T-helper 22 cell (primary cell): ENCODE measurements at places on chromosomes 1 and 21.

GRCh38 chr1:10606064-10606463 lies 131.3 kb downstream of the PEX14 start:
- DNase-seq: no peak

GRCh38 chr1:37472281-37472680 lies 2.1 kb upstream of the ZC3H12A start:
- DNase-seq: no peak

- no peak for DNase-seq
Observed at GRCh38 chr1:246969621-246970020, 37.9 kb upstream of the AHCTF1 start.

DNA sequence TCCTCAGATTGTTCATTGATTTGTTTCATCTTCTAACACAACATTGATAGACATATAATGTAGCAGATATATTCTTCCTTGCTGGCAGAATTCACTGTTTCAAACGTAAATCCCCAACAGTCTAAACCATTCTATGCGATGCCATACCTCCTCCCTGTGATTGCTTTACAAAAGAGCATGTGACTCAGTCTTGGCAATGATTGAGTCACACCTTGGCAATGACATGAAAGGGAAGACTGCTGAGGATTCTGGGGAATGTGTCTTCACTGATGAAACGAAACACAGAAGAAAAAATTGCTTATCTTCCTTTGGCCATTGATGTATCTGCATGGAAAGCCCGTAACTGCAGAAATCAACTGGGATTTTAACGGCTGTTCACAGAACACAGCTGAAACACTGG lies 409.6 kb upstream of the ZRANB2 start:
- DNase-seq: no peak

GRCh38 chr21:35190201-35190701 lies 141.1 kb upstream of the RUNX1 start:
- no peak for DNase-seq

DNA sequence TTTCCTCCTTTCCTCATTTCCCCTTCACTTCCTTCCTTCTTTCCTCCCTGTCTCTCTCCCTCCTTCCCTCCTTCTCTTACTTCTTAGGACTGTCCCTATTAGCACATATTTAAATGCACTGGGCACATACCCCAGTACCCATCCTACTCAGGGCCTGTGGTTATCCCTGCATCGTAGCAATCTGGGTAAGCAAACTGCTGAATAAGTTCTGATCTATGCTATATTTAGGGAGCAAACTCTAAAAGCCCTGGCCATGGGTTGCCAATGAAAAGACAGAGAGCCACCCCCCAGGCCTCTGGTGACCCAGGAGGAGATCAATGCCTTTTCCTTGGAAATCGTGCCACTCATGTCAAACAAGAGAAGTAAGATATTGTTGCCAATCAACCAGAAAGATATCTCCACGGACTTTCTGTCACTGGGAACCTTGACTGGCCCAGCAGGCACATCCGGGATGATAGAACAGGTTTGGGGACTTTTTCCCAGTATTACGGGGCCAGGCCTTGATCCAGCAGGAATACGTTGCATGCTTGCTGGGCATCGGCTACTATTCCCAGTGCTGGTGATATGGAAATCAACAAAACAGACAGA lies 5.4 kb downstream of the FAM3B start:
- DNase-seq: no peak

GRCh38 chr1:239545466-239545865 lies 159.1 kb downstream of the CHRM3 start:
- DNase-seq: no peak
